Ureter (tissue), 1 donor: ENCODE measurements at places on chromosomes 5 and 9. TPM values are rescaled to one million over a fixed set of nuclear protein-coding genes. Genes with fewer than 3 reads are reported as not detected.

- no peak for DNase-seq
Measured at GRCh38 chr5:81393783-81394718, at the start of gene ACOT12. Gene ACOT12, minus strand, starts transcription at chr5:81394134. Its CDS starts 20 bp downstream, at chr5:81394114.

Gene MOB3B
- 9.4 TPM for total RNA-seq

Gene ADAM19
- total RNA-seq: 17.4 TPM

Gene BARHL1
- not detected for total RNA-seq
